ENCODE measurements at places on chromosomes 7 and 10.

GRCh38 chr7:80932536-80932935 is 13.7 kb upstream of the SEMA3C start:
- DNase-seq: no peak

GRCh38 chr10:119675483-119676170 is 24.4 kb downstream of the BAG3 start:
- DNase-seq: no peak

GRCh38 chr7:47481541-47482012 is 100.3 kb downstream of the TNS3 start:
- DNase-seq: no peak

- DNase-seq: no peak
Observed at GRCh38 chr7:28297801-28298459, 114.4 kb upstream of the CREB5 start.

Measured in fibroblast of lung (primary cell).